ENCODE measurements at places on chromosomes 13 and 19.

- DNase-seq: no peak
Observed at GRCh38 chr19:15294561-15294990, 37.8 kb downstream of the BRD4 start.

- DNase-seq: no peak
Observed at GRCh38 chr13:96794669-96795068, 199.6 kb downstream of the OXGR1 start.

GRCh38 chr13:30412346-30412745 is 9.9 kb upstream of the UBE2L5 start:
- DNase-seq: no peak

- no peak for DNase-seq
Observed at GRCh38 chr13:106617561-106617960, 49.6 kb upstream of the ARGLU1 start.

DNA sequence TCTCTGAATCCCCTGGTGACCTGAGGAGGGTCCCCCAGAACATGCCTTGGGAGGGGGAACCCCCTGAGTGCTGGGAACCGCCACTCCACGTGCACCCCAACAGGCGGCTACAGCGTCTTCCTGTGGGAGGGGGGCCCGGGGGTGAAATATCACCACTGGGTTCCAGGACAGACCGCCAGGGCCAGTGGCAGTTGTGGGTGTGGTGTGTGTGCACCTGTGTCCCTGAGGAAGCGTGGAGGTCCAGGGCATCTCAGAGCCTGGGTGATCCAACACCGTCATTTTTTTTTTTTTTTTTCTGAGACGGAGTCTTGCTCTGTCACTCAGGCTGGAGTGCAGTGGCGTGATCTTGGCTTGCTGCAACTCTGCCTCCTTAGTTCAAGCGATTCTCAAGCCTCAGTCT is 4.2 kb downstream of the ADGRE5 start:
- no peak for DNase-seq

GRCh38 chr19:8504919-8505318 is 2.5 kb upstream of the PRAM1 start:
- DNase-seq: no peak

DNA sequence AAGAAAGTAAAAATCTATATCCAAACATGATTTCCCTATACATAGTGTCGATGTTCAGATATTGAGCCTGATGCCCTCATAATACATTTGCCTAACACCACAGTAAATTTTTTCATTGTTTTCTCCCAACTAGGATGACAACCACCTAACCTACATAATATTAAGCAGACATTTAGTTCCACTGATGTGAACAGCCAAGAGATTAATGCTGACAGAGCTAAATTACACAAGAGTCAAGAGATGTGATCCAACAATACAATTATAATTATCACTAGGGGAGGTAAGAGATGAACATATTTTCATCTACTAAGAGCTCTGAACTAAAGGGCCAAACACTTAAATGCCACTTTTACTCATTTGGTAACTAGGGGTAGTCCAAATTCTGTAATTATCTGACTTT is 145.9 kb downstream of the DACH1 start:
- DNase-seq: no peak

GRCh38 chr19:50490991-50491472 is 14.4 kb upstream of the GARIN5A start:
- no peak for DNase-seq

DNA sequence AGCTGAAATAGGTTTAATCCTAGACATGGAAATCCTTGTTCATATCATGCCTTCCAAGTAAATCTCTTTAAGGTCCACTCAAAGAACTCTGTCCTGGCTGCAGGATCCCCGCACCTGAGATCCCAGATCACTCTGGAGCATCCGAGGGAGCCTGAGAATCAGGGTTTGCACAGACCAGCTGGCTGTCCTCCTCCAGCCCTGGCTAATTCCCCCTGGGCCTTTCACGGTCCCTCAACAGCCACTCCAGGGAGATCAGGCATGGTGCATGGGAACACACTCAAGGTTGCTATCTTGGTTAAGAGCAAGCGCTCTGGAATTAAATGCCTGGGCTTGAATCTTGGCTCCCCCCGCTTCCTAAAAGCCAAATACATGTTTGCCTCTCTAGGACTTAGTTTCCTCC is 130.8 kb downstream of the IRS2 start:
- DNase-seq: no peak

GRCh38 chr19:16585808-16586476 is 13.7 kb upstream of the SLC35E1 start:
- DNase-seq: no peak

- no peak for DNase-seq
Observed at GRCh38 chr19:1206150-1206863, 729 bp downstream of the STK11 start.

- DNase-seq: no peak
Observed at GRCh38 chr19:46935066-46935663, 74.4 kb downstream of the ARHGAP35 start.

GRCh38 chr13:23588666-23589065 is 18.5 kb downstream of the TNFRSF19 start:
- no peak for DNase-seq

GRCh38 chr13:76647550-76647949 is 238.7 kb downstream of the KCTD12 start:
- DNase-seq: no peak

GRCh38 chr19:48962029-48962848 is 2.9 kb upstream of the FTL start:
- no peak for DNase-seq

DNA sequence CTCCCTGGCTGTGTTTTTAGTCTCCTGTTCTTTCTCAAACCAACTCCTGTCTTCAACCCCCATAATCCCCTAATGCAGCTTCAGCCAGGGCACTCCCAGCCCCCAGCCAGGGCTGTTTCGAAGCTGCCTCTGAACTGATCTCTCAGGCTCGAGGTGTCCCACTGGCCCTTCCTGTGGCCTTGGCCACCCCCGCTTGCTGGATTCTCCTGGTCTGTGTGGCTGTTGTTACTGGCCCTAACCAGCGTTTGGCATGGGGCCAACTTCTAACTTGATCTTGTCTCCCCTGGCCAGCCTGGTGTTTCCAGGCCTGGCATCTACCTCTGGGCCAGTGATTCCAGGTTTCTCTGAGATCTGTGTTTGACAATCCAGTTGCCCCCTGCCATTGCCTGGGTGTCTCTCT is 11.0 kb downstream of the XAB2 start:
- DNase-seq: no peak

- no peak for DNase-seq
Observed at GRCh38 chr19:28456708-28457320, 756.1 kb downstream of the UQCRFS1 start.
